ENCODE measurements at places on chromosomes 7 and 10.

DNA sequence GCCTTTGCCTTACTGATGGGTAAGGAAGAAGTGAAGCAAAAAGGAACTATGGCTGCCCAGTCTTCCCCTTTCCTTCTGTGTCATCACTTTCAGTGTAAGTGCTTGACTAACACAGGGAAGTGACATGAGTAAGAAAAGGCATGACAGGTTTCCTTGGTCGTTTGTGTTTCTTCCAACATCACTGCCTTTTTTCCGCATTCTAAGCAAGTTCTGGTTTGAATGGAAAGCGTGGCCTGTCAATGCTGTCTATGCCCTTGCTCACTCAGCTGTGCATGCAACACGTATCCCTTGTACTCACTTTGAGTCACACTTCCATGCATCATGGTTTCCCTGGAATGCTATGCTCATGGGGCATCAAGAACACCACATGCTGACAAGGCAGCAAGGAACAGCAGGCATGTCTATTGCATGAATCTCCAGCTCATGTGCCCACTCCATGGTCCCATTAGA is 111.8 kb downstream of the OAT start:
- DNase-seq: no peak

DNA sequence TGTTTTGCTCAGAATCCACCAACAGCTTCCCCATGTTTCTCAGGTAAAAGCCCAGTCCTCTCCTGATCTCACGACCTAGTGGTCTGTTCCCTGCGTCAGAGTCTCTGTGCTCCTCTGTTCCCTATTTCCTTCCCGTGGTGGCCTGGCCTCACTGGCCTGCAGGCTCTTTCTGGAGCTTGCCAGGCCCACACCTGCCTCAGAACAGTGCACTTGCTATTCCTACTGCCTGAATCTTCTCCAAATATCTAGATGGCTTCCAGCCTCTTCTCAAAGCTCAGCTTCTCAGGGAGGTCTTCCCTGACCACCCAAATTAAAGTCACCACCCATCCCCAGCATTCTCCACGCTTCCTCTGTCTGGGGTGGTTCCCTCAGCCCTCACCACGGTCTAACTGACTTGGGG is 165.3 kb downstream of the USP6NL start:
- no peak for DNase-seq

- DNase-seq: no peak
Measured at GRCh38 chr10:98078774-98079173, 48.4 kb upstream of the CRTAC1 start.

DNA sequence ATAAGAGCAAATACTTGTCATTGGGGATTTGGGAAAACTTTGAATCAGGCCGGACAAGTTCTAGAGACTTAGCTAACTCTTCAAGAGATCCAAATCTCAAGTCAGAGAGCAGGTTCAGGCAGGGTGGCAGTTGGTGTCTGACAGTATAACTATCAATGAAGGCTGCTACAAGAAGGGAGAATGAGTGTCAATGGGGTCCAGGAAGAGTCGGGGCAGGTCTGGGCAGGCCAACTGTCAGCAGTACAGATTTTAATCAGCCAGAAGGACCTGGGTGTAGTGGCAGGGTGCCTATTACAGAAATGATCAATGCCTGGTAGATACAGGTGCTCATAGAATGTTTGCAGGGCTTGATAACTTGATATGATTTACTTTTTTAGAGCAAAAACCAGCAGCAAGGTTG is 751.1 kb downstream of the GRM8 start:
- DNase-seq: no peak

DNA sequence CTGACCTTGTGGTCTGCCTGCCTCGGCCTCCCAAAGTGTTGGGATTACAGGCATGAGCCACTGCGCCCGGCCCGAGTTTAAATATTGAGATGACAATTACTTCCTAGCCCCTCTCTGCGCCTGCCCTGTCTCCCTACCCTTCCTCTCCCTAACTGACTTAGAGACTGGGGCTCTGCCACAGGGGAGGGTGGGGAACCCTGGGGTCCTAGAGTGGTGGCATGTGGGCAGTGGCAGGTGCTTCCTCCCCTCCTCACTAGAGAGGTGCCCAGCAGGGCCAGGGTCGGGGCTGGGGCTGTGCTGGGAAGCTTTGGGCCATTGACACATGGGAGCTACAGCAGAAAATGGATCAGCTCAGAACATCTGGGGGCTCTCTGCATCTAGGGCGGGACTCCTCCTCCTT is 7.0 kb upstream of the ACHE start:
- DNase-seq: no peak

DNA sequence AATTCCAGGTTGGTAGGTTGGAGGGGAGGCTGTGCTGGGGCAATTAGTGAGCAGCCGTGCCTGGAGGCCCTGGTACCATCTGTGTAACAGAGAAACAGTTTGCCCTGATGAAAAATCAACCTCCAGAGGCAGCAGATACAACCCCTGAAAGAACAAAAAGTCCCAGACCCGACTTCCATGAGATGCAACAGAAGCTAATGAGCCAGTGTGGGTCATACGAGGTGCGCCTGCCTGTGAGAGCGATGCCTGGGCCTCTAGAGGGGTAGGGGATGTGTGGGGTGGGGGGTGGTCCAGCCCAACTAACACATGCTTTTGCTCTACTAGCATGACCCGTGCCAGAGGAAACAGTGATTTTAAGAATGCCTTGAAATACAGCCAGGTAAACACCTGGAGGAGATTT is 39.3 kb downstream of the CELF2 start:
- no peak for DNase-seq

- DNase-seq: no peak
Measured at GRCh38 chr7:88758381-88759229, 895 bp upstream of the ZNF804B start.

DNA sequence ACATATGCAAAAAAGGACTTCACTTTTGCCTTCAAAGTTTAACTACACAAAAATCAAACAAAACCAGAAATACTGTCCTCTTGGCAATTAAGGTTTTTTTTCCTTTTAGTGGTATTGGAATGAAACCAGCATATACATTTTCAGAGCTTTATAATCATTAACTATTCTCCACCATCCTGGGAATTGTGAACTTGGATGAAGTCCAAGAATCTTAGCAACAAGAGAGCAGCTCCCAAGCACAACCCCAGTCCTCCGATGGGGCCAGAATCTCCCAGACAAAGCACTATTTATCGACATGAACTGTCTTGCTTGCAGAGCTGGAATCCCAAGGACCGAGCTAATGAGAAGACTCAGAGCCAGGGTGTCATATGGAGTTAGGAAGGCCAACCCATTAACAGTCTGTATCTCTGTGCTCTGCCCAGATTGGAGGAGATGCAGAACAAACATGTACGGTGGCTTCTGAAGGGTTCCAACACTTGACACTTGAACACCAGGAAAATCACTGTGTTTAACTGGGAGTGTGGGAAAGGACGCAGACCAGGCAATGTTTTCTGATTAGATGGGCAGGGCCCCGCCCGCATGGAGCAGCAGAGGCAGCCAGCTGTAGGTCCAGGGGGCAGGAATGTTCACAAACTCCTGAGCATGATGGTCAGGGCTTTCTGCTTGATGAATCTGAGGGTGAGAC is 35.5 kb downstream of the PPP1R3C start:
- DNase-seq: no peak

- DNase-seq: no peak
Measured at GRCh38 chr7:27737616-27738015, 2.3 kb upstream of the TAX1BP1 start.

GRCh38 chr7:134065415-134065814 is 61.7 kb upstream of the LRGUK start:
- no peak for DNase-seq

GRCh38 chr7:94190599-94191061 is 186.5 kb upstream of the BET1 start:
- DNase-seq: no peak

DNA sequence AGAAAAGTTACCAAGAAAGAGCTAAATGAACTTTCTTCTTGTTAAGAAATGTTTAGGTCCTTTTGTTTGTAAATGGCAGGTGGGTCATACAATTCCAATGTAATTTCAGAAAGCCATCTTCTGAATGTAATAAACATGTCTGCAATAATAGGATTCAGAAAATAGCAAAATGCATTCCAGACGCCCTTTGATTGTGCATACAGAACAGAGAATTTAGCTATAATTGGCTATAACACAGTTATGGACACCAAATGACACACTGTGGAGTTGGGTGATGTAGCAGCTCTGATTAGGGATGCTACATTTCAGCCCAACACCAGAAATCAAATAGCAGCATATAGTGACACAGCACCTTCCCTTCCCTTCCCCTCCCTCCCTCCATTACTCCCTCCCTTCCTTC is 240.8 kb downstream of the SNX10 start:
- DNase-seq: no peak

DNA sequence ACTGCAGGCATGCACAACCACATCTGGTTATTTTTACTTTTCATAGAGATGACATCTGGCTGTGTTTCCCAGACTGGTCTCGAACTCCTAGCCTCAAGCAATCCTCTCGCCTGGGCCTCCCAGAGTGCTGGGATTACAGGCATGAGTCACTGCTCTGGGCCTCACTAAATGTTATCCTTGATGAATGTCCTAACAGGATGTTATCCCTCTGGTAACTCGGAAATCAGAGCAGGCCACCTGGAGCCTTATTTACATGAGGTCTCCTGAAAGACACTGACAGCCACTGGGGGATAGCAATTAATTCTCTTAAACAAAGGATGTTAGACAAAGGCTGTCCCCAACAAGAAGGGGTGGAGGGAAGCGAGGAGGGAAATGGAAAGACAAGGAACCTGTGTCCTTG is 4.5 kb upstream of the ZNF438 start:
- no peak for DNase-seq

DNA sequence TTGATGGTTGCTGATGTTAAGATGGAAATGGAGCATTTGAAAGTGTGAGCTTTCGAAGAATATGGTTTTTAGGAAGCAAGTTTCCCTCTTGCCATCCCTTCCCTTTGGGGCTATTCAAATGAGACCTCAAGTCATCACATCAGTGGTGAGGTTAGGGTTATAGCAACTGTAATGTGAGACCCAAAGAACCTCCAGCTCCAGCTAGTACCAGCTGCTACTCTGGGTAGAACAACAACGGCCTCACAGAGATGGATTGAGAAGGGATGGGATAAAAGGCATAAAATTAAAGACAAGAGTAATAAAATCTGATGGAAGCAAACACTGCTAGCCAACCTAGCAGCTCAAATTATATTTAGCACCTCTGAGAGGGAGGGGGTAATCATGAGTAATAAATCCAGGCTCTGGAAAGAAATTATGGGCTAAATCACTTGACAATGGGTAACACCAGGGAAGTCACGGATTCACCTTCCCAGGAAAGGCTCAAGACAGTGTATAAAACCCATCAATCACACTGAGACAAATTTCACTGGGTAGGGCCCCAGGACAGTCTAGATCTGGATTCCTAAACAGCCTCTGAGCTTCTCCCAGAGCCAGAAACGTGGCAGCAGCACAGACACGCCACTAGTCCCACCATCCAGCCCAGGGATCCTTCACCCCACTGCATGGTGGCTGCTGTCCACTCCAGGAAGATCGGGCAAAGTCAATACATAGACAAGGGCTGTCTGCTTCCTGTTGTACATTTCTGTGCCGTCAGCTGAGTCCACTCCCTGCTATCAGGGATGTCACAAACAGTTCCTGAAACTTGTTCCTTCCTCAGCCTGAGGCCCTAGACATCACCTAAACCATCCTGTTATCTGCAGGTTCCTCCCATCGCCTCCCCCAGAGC is 151.1 kb downstream of the GFRA1 start:
- DNase-seq: no peak

DNA sequence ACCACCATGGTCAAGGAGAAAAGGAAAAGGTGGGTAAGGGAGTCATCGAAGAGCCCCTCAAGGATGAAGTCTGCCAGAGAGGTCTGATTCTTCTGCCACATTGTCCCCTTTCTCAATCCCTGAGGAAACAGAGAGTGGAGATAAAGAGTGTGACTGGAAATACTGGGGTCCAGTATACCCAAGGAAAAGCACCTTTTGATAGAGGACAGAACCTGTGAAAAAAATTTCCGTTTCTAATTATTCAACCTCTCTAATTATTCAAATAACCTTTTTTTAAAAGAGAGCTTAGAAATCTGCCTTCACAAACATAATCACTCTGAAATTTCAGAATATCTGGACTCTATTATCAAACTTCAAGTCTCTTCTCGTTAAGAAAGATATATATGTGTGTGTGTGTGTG is at the start of gene OR2AE1:
OR2AE1 (minus strand) TSS at position 101 of the 400 bp plus-strand sequence; CDS start at position 101, 0 bp downstream.
- DNase-seq: no peak

- no peak for DNase-seq
Measured at GRCh38 chr10:121662945-121663917, 65.0 kb upstream of the FGFR2 start.

DNA sequence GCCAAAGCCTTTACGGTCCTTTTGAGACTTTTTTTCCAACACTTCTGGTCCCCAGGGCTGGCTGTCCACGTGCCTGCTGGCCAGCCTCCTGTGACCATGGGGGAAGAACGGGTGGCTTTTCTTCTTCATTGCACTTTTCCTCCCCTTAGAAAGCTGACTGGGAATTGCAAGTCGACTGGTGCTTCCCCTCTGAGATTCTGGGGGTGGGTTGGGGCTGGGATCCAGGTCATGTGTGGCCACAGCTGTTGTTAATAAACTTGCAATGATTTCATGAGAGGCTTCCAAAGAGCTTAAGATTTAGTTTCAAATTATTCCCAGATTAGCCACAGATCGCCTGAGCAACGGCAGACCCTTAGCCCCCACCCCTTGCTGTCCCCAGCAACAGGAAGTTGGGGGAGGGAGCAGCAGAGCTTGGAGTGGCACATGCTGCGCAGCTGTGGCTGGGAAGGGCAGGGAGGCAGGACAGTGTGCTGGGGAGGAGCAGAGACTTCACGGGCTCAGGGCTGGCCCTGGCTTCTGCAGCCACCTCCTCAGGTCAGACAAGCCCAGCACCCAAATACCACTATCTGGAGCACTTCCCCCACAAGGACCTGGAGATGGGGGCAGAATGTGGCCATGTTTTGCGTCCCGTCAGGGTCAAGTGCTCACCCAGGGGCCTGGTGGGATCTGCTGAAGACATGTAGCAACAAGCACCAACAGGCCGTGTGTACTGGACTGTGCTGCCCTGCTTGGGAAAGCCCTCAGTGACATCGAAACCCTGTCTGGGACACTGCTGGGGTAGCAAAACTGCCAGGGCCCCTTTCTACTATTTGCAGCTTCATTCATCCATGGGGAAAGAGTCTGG is 147.1 kb downstream of the RNF216 start:
- DNase-seq: no peak

DNA sequence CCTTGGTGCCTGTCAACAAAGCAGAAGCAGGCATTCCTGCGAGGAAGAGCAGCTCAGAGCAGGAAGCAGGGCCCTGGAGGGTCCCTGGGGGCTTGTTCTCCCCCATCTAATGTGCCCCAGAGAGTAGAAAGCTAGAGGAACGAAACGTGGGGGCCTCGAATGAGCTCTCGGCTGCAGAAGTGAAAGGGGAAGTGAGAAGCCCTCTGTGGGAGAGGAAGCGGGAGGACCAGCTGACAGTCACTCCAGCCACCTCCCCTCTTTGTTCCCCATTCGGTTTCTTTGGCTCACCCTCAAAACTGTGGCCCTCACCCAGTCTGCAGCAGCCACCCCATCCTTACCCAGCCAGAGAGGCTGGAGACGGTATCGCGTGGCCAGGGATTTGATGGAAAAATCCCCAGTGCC is 25.0 kb downstream of the C10orf105 start:
- DNase-seq: no peak

Measured in CD4-positive, CD25-positive, alpha-beta regulatory T cell (primary cell).